ENCODE measurements at places on chromosomes 2 and 18.
A peak's percentile ranks its signal among the peaks of the same experiment; 100 is the strongest.

DNA sequence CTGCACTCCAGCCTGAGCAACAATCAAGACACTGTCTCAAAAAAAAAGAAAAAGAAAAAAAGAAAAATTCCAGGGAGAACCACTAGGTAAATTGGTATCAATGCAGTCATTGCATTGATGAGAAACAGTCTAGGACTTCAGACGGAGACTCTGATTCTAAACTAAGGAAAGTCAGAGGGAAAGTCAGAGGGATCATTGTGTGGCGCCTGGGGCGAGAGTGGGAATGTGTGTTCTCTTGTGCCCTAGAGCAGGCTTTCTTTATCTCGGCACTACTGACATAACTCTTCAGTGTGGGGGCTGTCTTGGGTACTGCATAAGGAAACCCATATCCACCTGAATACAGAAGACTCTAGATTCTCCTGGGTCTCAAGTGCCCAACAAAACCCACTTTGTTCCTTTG, 24.8 kb downstream of the SERPINE2 start:
- no peak for DNase-seq

DNA sequence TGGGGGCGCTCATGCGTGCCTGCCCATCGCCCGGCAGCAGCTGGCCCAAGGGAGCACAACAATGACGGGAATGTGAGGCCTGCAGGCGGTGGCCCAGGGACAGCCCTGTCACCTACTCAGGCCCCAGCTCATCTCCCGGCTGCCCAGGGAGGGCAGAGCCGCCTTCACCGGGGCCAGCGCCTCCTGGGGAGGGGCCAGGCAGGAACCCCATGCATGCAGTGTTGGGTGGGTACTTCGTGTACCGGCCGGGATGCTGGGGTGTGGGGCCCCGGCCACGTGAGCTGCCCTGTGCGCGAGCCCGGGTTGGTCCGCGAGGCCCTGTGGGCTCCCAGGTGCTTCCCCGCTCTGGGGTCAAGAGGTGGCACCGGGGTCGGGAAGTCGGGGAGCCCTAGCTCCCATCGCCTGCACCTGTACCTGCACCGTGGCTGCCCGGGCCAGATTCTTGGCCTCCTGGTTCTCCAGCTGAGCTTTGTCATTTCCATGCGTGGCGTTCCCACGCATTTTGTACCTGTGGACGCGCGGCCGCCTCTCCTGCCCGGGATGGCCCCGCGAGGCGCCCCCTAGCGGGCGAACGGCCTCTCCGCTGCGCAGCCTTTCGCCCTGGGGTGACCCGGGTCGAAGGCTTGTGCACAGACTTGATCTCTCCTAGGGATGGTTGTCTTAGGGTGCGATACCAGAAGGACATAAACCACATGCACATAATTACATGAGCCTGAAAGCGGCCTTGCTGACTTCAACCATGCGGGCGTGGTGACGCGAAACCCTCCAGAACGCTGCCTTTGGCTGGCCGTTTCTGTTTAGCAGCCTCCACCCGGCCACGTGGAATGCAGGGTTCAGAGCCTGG, 950 bp downstream of the KLHL30 start:
- DNase-seq: peak; percentile 14

- DNase-seq: no peak
These were observed at the start of gene PROC for GRCh38 chr2:127418300-127419111. Gene PROC, plus strand, starts transcription at chr2:127418427. Its CDS starts 1,516 bp downstream, at chr2:127419943.

DNA sequence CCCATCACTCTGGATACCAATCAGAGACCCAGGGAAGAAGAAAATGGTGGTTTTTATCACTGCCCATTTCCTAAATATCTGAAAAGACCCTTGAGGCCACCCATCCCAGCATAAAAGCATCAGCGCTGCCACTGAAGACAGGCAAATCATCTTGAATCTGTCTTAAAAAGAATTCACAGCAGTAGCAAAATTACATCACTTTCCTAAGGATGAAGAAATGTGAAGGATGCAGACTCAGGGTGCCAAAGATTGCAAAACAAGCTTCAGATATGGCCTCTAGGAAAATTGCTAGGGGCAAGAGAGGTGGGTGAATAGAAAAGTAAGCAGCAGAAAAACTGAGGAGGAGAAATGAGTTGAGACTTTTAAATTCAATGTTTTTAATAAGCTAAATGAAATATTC, 70.0 kb downstream of the SLC25A12 start:
- no peak for DNase-seq

- no peak for DNase-seq
These were observed 231.7 kb upstream of the LYPD1 start for GRCh38 chr2:132901661-132902060.

GRCh38 chr2:216740557-216741222, 45.3 kb upstream of the IGFBP5 start:
- DNase-seq: no peak

- peak; percentile 11 for DNase-seq
These were observed 72.6 kb downstream of the AOX1 start for GRCh38 chr2:200658278-200658864.
